HFFc6 (cell line): ENCODE measurements at places on chromosomes 2 and 18. TPM values are rescaled to one million over a fixed set of nuclear protein-coding genes. Genes with fewer than 3 reads are reported as not detected.
A peak's percentile ranks its signal among the peaks of the same experiment; 100 is the strongest.

- no peak for DNase-seq
Observed at GRCh38 chr18:48195787-48196186, 213.4 kb downstream of the ZBTB7C start.

GRCh38 chr2:218780046-218780445, 1.9 kb upstream of the CYP27A1 start:
- no peak for DNase-seq

DNA sequence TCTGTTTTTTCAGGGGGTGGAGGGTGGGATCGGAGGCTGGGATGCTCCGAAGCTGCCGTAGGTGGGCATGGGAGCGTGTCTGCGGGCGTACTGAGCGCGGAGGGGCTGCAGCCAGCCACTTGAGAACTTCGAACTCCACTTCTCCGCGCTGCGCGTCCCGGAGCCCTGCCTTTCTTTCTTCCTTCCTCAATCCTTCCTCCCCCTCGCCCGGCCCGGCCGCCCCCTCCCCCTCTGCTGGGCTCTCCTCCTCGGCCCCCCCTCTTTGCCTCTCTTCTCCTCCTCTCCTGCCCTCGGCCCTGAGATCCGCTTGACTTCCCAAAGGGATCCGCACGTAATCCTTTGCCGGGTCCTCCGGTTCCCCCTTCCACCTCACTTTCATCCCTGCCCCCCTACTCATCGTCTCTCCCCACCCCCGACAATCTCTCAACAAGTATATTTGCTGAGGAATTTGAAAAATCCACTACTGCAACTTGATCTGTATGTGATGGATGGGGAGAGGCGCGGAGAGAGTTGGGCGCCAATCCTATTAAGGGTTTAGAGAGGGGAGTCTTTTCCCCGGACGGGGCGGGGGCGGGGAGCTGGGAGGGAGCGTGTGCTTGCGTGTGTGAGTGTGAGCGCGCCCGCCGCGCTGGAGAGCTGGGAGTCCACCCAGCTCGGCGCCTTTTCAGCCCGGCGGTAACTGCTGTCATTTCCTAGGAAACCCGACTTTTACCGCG, 1.1 kb downstream of the GLI2 start:
- peak; percentile 76 for DNase-seq

DNA sequence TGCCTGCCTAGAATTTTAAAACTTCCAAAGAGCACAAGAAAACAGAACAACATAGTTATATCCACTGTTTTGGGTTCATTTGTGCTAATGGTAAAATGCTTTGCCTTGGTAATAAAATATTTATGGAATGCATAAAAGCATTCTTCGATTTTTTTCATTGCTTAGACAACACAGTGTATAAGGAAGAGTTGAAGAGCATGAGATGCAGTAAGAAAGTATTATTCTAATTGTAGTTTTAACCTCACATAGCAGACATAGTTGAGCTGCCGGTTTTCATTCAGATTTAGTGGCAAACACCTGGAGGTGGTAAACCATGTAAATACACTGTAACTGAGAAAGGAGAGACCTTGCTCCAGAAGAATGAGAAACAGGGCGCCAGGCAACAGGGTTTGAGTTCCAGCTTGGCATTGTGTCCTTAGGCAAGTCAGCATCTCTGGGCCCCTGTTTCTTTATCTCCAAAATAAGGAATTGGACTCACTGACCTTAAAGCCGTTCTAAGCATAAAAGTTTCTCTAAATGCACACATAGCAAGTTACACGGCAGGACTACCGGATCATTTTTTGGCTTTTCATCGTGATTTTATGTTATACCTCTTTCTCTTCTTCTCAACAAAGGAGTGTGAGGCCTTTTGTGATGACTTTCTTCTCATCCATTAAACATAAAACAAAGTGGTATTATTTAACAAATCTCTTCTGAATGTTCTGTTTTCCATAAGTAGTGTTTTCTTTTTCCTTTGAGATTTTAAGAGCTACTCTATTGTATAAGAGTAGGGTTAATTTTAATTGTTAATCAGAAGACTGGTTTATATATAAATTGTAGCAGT, 7.9 kb downstream of the UGP2 start:
- peak; percentile 29 for DNase-seq

DNA sequence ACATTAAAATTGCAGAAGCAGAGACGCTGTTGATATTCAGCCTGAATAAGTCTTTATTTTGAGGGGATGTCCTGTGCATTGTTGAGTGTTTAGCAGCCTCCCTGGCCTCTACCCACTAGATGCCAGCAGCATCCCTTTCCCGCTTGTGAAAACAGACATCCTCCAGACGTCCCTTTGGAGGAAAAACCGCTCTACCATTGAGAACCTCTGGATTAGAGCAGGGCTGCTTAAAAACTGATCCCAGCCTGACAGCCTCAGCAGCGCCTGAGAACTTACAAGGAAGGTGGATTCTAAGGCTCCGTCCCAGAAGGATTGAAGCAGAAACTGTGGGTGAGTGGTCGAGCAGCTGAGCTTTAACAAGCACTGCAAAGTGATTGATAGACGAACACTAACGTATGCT, 349.7 kb downstream of the CYRIA start:
- no peak for DNase-seq

GRCh38 chr18:47285456-47285855, 34.0 kb upstream of the SKOR2 start:
- DNase-seq, result no peak

- DNase-seq, result no peak
Observed at GRCh38 chr18:3481696-3482210, 31.8 kb downstream of the TGIF1 start.

GRCh38 chr2:118842661-118843482, 4.6 kb downstream of the EN1 start:
- DNase-seq, result no peak

- DNase-seq, result no peak
Observed at GRCh38 chr18:49924293-49924983, 111.1 kb upstream of the ACAA2 start.

- peak; percentile 18 for DNase-seq
Observed at GRCh38 chr2:183037074-183037552, 1.1 kb downstream of the NCKAP1 start.

- DNase-seq, result no peak
Observed at GRCh38 chr18:64692826-64693225, 543.9 kb upstream of the LINC00305 start.

- no peak for DNase-seq
Observed at GRCh38 chr2:13485256-13485655, 768.5 kb downstream of the TRIB2 start.

DNA sequence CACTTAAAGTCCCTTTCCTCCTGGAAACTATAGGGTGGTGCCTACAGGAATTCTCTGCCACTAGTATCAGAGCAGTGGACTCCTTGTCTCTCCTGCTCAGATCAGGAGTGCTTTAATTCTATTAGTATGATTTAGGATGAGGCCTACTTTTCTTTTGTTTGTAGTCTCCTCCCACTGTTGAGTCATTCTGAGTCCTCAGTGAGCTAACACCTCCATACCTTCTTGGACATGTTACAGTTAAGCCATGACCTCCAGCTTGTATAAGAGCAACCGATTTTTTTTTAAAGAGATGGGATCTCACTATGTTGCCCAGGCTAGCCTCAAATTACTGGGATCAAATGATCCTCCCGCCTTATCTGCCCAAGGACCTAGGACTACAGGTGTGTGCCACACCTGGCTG, 48.7 kb upstream of the OTOF start:
- DNase-seq, result no peak

- DNase-seq, result no peak
Observed at GRCh38 chr18:63773551-63773950, 1.7 kb upstream of the SERPINB7 start.

Gene C2orf72
- not detected in 3 replicates for total RNA-seq

Gene SERTAD2
- total RNA-seq, result 22.2 to 26.8 TPM (median 23.4 TPM) in 3 replicates

Gene ALK
- total RNA-seq, result not detected in 2 replicates

Gene RAB27B
- total RNA-seq, result 0.75 to 2.3 TPM (median 1.7 TPM) in 3 replicates

Gene PROKR1
- not detected in 3 replicates for total RNA-seq

Gene KHK
- 0.63 to 1.7 TPM (median 1.6 TPM) in 3 replicates for total RNA-seq

Gene POMC
- total RNA-seq, result not detected in 3 replicates

Gene MC2R
- total RNA-seq, result not detected in 3 replicates
